ENCODE measurements at places on chromosomes 16 and 17.

DNA sequence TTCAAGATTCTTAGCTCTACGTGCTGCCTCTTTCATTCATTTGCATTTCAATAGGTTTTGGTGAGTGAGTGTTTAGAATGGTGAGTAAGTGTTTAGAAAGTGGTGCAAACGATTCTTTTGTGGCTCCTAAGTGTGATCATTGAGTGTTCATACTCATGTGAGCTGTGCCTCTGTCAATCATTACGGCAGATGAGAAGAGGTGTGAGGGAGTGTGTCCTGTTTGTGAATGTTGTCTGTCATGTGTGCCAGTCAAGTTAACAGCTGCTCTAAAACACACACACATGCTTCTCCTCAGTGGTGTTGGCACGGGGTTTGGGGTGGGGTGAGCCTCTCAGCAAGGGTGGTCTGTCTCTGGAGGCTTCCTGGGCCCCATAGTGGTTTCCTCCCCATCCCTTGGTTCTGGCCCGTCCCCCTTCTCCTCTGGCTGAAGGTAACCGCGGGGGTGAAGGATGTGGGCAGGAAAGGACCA is 11.4 kb downstream of the MYL4 start:
- no peak for DNase-seq

DNA sequence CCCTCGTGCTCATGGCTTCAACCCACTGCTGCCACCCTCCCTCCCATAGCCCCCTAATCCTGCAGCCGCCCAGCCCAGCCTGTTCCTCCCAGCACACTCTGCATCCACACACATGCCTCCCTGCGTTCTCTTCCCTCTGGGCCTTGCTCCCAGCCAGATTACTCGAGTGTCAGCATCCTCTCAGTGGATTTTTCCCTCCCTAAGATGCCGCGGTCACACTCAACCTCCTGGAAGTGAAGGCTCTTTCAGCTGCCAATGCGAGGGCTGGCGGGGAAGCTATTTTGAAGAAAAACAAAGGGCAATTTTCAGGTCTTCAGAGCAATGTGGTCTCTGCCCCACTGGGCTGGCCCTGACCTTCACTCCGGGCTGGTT is 23.2 kb upstream of the CACNG5 start:
- no peak for DNase-seq

- DNase-seq = peak; percentile 94
These were observed 1.6 kb downstream of the LASP1 start for GRCh38 chr17:38871247-38872015.

DNA sequence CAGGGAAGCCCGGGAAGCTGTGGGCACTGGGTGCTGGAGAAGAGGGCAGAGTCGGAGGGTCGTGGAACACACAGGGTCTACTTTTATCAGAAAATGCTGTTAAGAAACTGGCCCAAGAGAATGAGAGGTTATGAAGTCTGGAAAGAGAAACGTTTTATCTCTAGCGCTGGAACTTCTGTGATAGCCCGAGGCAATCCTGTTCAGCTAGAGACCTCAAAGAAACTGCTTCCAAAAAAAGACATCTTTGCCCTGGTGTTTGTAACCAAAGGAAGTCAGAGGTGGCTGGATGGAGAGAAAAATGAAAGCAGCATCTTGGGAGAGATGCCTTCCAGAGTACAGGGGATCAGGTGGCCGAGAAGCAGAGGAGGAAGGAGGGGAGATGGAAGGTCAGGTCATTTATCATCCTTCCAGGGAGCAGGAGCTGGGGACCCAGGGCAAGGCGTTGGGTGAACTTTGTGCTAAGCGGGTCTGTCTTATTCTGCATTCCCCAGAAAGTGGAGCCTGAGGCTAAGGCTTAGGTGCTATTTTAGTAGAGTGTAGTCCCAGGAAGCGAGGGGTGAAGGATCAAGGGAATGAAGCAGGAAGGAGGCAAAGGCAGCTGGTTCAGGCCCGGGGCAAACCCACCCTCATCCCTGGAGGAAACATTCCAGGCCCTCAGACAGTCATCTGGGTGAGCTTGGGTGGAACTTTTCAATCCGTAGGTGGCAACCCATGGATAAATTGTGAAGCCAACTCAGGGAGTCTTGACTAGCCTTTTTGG is 66.5 kb downstream of the MGAT5B start:
- DNase-seq = no peak

GRCh38 chr17:79711715-79712305 is 18.9 kb upstream of the ENPP7 start:
- no peak for DNase-seq

- DNase-seq = no peak
These were observed 6.5 kb downstream of the WWP2 start for GRCh38 chr16:69768666-69769065.

DNA sequence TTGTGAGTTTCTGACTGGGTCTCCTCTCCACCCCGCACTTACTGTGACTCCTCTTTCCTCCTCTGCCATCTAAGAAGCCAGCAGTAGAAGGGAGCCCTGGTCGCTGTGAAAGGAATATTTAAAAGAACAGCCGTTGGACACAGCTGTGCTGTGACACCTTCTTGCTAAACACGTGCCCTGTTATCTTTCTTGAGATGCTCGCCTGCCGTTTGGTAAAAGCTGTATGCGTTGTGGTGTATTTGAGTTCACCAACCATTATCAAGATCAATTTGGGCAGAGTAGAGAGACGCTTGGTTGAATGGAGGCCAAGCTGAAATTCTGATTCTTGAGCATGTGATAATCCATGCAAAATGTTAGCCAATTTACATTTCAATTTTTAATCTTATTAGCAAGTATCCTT is 3.8 kb downstream of the GID4 start:
- no peak for DNase-seq

GRCh38 chr17:30256756-30257506 is 21.4 kb upstream of the SLC6A4 start:
- no peak for DNase-seq

DNA sequence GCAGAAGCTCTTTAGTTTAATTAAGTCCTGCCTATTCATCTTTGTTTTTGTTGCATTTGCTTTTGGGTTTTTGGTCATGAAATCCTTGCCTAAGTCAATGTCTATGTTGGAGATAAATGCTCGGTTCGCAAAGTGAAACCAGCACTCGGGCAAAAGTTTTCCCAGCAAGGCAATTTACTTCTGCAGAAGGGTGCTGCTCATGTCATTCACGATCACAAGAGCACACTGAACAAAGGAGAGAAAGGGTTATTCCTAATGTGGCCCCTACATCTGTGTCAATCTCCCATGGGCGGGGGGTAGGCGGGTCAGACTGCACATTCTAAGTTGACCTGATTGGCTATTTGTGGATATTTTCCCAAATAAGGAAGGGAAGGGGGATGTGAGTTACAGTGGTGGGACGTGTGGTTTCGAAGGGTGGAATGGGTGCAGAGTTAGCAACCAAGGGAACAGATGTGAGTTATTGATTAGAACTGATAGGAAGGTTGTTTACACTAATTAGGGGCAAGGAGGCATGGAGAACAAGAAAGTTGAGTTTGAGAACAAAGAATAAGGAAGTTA is 23.0 kb downstream of the ATF7IP2 start:
- peak; percentile 12 for DNase-seq

DNA sequence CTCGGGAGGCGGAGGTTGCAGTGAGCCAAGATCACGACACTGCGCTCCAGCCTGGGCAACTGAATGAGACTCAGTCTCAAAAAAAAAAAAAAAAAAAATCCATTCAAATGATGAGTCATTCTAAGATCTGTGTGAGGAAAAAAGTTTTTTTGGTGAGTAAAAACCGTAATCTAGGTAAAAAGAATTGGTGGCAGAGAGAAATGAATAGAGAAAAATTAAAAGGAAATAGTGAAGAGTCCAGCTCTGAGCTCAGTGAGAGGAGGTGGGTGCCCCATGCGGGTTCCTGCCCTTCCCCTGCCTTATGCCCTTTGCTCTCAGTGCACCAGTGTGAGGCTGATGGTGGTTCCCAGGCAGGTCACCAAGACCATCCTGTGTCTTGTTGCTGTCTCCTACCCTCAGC is 20.9 kb downstream of the GAN start:
- no peak for DNase-seq

- no peak for DNase-seq
These were observed 30.7 kb upstream of the ZNF423 start for GRCh38 chr16:49886554-49887094.

DNA sequence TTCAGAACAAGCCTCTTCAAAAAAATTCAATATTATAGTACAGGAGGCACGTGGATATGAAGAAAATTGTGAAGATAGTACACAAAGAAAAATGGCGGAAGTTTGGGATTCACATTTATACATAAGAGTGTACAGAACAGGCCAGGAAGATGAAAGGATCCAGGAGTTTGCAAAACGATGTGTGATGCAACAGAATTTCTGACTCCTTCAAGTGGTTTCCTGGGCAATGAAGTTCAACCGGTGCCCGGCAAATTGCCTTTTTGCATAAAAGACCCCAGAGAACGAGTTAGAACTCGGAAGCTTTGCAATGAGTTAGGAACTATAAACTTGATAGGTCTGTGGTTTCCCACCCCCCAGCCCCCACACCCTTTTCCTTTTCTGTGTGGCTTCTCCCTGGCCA is 189.1 kb downstream of the SALL1 start:
- peak; percentile 45 for DNase-seq

DNA sequence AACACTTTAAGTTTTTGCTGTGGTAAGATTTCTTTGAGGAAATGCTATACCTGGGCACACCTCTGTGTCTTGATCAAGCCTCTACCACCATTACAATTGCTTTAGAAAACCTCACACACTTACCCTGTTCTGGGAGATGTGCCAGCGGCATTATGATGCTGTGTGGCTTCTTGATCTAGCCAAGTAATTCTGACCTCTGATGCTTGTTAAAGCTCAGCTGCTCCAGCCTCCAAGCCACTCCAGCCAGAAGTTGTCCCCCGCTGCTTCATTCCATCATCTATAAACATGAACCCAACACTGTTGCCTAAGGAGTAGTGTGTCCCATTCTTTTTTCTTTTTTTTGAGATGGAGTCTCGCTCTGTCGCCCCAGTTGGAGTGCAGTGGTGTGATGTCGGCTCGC is 60.1 kb downstream of the CYLD start:
- DNase-seq = no peak

GRCh38 chr17:76275382-76276068 is 10.4 kb downstream of the UBALD2 start:
- DNase-seq = no peak

- DNase-seq = no peak
These were observed 35.3 kb upstream of the PITPNM3 start for GRCh38 chr17:6591599-6592158.

DNA sequence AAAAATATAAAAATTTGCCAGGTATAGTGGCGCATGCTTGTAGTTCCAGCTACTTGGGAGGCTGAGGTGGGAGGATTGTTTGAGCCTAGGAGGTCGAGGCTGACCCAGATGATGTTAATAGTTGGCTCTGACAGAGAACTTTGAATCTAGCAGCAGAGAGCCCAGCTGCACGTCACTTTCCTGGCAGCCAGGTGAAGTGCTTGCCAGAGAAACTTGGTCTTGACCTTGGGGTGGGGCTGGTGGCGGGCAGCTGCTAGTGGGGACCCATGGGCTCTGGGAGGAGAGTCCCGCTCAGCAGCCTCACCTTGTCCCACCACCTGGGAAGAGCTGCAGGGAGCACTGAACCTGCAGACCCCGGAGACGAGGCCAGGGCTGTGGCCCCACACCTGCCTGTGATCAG is 3.1 kb upstream of the C16orf74 start:
- DNase-seq = no peak

GRCh38 chr17:9356488-9356911 is 219.1 kb downstream of the STX8 start:
- DNase-seq = no peak

GRCh38 chr17:51546114-51546513 is 285.8 kb downstream of the UTP18 start:
- DNase-seq = no peak

GRCh38 chr16:17287166-17287800 is 183.5 kb downstream of the XYLT1 start:
- no peak for DNase-seq

GRCh38 chr17:38690386-38690785 is 14.7 kb upstream of the MLLT6 start:
- no peak for DNase-seq

All from NB4 (cell line).